Urinary bladder (tissue), 4 donors: ENCODE measurements at places on chromosomes 4 and X.

DNA sequence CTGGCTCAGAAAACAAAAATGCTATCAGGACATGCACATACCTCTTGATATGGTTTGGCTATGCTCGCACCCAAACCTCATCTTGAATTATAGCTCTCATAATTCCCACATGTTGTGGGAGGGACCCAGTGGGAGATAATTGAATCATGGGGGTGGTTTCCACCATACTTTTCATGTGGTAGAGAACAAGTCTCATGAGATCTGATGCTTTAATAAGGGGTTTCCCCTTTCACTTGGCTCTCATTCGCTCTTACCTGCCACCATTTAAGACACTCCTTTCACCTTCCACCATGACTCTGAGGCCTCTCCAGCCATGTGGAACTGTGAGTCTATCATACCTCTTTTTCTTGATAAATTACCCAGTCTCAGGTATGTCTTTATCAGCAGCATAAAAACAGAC is 958.6 kb downstream of the TRAM1L1 start:
- no peak for DNase-seq

- DNase-seq = no peak
These were observed 82.1 kb upstream of the GPC4 start for GRCh38 chrX:133497356-133497755.

DNA sequence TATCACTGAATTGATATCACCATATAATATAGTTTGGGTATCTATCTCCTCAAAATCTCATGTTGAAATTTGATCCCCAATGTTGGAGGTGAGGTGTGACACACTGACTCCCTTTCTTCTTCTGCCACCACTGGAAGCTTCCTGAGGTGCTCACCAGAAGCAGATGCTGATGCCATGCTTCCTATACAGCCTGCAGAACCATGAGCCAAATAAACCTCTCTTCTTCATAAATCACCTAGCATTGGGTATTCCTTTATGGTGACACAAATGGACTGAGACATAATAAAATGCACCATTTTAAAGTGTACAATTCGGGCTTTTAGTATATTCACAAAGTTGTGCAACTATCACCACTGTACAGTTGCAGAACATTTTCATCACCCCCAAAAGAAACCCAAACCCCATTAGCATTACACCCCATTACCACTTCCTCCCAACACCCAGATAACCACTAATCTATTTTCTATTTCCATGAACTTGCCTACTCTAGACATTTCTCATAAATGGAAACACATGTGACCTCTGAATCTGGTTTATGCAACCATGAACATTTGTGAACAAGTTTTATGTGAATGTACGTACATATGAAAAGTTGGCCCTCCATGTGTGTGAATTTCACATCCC is 148.9 kb downstream of the OPHN1 start:
- no peak for DNase-seq

DNA sequence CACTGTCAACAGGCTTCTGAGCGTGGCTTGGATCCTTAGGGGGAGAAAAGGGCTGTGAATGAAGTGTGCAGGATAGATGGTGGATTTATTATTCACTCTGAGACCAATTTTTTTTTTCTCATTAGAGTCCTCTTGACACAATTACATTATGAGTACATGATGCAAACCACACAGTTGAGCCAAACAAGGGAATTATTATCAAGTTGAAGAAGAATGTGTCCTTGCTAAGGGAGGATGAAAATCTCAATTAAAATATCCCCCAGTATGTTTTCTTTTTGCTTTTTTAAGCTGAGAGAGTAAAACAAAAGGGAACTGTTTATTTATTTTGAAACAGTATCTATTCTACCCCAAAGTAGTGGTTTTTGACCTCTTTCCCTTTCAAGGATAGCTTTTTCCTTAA is 40.4 kb downstream of the RPS3A start:
- DNase-seq = no peak

DNA sequence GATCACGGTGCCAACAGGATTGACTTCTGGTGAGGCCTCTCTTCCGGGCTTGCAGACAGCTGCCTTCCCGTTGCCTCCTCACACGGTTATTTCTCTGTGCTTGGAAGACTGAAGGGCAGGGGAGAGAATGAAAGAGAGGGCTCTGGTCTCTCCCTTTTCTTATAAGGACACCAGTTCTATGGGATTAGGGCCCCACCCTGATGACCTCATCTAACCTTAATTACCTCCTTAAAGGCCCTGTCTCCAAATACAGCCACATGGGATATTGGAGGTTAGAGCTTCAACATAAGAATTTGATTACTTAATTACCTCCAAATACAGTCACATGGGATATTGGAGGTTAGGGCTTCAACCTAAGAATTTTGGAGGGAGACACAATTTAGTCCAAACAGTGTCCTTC is 46.5 kb downstream of the EVC start:
- no peak for DNase-seq

DNA sequence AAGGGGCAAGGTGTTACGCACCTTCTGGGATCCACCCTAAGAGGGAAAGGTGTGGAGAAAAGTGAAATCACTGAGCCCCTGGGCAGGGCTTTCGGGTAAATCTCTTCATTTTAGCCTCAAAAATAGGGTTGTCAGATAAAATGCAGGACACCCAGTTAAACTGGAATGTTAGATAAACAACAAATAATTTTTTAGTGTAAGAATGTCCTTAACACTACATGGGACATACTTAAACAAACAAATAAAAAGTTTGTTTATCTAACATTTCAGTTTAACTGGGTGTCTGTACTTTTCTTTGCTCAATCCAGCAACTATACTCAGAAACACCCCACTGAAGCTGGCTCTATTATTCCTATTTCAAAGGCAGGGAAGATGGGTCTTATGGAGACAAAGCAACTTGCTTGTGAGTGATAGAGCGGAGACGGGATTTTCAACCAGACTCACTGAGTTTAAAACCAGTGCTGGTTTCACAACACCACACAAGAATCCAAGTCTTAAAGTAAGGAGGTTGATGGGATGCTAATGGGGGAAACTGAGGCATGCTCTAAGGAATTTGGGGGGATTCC is 144.8 kb upstream of the RBPJ start:
- no peak for DNase-seq

GRCh38 chrX:33908898-33909297 is 223.2 kb downstream of the FAM47A start:
- DNase-seq = no peak

DNA sequence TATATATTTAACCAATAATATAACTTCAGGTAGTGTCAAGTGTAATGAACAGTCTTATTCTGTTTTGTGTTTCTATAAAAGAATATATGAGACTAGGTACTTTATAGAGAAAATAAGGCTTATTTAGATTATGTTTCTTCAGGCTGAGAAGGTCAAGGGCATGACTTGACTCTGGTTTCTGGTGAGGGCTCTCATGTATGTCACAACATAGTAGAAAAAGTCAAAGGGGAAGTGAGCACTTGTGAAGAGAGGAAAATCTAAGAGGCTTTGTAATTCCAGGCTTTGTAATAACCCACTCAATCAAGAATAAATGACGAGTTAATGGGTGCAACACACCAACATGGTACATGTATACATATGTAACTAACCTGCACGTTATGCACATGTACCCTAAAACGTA is 27.6 kb downstream of the PRR32 start:
- DNase-seq = no peak

DNA sequence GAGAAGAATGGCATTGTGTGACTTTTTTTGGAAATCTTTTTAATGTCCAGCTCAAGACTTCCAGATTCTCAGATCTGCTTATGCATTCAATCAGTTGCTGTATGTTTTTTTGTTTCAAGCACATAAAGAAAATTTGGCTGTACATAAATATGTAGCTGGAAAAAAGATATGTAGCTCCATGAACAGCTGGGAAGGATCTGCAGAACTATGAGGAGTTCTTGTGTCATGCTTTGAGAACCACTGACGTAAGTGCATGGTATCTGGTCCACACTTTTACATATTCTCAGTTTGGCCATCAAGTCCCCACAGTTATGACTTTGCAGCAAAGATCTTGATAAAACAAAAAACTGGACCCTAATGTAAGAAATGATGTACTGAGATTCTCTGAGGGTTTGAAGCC is 165.9 kb downstream of the KIT start:
- DNase-seq = no peak

- DNase-seq = no peak
These were observed 282.2 kb upstream of the KLF3 start for GRCh38 chr4:38381788-38382187.

- no peak for DNase-seq
These were observed 47.0 kb downstream of the SOD3 start for GRCh38 chr4:24842356-24842755.

- no peak for DNase-seq
These were observed 19.6 kb downstream of the MGST2 start for GRCh38 chr4:139685180-139685579.

DNA sequence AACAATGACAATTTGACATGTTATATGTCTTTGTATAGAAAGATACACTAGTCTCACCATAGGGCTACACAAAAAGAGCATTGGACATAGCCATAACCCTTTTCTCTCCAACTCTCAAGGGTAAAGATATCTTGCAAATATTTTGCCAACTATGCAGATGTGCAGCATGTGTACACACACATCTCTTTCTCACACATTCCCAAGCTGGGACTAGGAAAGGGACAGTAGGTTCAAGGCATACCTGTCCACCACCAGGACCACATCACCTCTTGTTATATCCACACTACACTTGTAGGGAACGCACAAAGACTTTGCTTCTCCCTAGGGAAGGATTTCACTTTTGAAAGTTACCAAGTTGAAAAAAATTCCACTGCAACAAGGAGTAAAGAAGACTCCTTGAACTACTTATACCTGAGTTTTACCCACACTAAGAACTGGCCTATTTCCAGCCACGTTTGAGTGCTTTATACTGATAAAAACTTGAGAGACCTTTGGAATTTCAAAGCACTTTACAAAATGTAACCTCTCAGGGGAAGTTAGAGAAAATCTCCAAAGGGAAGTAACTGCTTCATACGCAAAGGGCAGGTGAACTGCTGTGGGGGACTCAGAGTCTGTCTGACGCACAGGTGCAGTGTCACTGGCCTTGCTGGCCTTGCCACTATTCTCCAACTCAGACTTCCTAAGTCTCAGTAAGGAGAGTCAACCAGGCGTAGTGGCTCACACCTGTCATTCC is 36.9 kb downstream of the NR3C2 start:
- DNase-seq = no peak

- DNase-seq = no peak
These were observed 100.0 kb downstream of the TEX13A start for GRCh38 chrX:105120463-105120862.

- no peak for DNase-seq
These were observed 79.9 kb downstream of the CHST7 start for GRCh38 chrX:46653482-46653881.

- no peak for DNase-seq
These were observed 25.3 kb downstream of the FAM241A start for GRCh38 chr4:112170451-112170993.

GRCh38 chr4:148288448-148288847 is 153.8 kb downstream of the NR3C2 start:
- no peak for DNase-seq

GRCh38 chrX:138858438-138858837 is 146.9 kb upstream of the FGF13 start:
- no peak for DNase-seq

DNA sequence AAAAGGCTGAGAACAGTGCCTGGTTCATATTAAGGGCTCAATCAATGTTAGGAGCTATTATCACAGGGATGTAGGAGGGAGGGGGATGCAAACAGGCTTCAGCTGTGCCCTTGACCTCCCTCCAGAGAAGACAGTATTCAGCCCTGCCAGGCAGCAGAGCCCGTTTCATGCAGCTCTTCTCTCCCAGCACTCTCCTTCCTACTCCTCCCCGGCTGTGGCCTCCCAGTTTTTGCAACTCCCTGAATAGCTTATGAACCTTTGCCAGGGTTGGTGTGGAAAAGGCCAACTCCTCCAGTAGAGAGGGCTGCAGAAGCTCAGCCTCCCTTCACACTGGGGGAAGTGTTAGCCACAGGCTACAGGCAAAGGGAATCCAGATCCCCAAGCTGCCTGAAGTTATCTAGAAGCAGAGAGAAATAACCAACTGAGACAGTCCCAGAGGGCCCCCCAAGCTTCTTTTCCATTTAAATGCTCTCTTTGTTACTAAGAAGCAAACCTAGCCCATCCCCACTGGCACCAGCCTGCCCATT is 31.7 kb upstream of the APLN start:
- no peak for DNase-seq

- no peak for DNase-seq
These were observed 3.7 kb upstream of the FAT1 start for GRCh38 chr4:186727169-186727976.

GRCh38 chr4:35347276-35347675 is 897.0 kb downstream of the ARAP2 start:
- DNase-seq = no peak

DNA sequence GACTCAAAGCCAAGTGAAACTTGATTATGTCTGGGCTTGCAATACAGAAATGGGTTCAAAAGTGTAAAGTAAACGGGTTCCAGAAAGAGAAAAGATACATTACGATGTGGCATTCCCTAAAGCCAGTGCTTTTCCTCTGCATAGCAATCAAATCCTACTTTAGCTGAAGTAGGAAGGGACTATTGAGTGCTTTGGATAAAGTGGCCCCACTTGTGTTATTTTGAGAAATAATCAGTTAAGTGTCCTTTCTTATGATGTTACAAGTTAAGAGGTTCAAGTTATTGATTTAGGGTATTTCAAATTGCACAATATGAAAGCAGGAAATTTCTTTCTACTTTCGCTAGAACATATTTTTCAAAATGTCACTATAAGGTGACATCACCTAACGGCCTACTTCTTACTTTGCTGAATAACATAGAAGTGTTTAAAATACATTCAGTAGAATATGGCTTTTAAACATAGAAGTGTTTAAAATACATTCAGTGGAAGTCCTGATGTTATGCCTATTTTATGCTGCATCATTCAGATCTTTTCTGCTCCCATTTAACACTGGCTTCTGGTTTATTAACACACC is 235.2 kb downstream of the DTHD1 start:
- no peak for DNase-seq

GRCh38 chr4:18435781-18436180 is 414.2 kb upstream of the LCORL start:
- DNase-seq = no peak

DNA sequence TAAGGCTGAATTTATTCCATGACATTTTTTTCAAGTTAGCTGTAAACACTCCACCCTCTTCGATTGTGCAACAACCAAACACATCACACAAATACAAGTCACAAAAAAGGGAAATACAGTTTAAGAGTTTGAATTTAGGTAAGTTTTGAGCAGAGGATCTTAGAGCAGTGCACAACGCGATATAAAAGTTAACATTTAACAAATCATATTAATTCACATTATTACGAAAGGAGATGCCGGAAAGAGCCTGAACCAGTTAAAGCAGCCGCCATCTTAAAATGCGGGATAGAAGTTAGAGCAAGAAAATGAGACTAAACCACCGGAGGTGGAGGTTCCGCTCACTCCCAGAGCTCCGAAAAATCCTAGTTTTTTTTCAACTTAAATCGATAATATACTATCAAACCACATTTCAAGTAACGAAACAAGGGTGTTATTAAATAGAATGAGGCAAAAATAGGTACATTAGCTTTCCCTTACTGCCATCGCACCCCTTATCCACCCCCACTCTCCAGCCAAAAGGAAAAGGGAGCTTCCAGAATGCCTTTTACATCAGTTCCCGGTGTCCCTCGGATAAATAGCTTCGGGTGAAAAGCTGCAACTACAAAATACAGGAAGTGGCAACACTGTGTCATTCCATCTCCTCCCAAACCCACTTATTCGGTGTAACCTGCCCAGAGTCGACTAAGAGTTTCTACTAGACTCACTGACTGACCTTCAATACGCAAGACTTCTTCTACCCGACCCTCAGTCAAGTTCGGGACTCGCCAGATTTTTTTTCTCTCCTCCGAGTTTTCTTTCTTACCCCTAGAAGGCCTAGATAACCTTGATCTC is 1.9 kb downstream of the UBE2D3 start:
- DNase-seq = peak; percentile 42

GRCh38 chrX:78029663-78030062 is 60.2 kb upstream of the PGAM4 start:
- no peak for DNase-seq
